Stimulated activated CD4-positive, alpha-beta T cell treated with anti-CD3 and anti-CD28 coated beads, Interleukin-12 subunit alpha, Interleukin-12 subunit beta, amount 100 ng/mL, for 4 hours (primary cell): ENCODE measurements at places on chromosomes 6 and 20.
A peak's percentile ranks its signal among the peaks of the same experiment; 100 is the strongest.

DNA sequence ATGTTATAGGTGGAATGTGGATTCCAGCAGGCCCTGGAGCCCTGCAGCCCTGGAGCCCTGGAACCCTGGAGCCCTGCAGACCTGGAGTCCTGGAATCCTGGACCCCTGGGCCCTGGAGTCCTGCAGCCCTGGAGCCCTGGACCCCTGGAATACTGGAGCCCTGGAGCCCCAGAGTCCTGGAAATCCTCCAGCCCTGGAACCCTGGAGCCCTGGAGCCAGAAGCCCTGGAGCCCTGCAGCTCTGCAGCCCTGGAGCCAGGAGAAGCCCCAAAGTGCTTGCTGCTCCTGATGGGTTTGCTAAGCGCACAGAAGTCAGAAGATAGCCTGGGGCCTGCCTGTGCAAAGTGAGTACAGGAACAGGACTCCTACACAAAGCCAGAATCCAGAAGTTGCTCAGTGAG lies 223.1 kb upstream of the PDE10A start:
- no peak for DNase-seq

GRCh38 chr6:51684603-51685002 lies 402.8 kb downstream of the PKHD1 start:
- no peak for DNase-seq

- DNase-seq, result no peak
Measured at GRCh38 chr6:160926281-160927276, 65.0 kb upstream of the MAP3K4 start.

DNA sequence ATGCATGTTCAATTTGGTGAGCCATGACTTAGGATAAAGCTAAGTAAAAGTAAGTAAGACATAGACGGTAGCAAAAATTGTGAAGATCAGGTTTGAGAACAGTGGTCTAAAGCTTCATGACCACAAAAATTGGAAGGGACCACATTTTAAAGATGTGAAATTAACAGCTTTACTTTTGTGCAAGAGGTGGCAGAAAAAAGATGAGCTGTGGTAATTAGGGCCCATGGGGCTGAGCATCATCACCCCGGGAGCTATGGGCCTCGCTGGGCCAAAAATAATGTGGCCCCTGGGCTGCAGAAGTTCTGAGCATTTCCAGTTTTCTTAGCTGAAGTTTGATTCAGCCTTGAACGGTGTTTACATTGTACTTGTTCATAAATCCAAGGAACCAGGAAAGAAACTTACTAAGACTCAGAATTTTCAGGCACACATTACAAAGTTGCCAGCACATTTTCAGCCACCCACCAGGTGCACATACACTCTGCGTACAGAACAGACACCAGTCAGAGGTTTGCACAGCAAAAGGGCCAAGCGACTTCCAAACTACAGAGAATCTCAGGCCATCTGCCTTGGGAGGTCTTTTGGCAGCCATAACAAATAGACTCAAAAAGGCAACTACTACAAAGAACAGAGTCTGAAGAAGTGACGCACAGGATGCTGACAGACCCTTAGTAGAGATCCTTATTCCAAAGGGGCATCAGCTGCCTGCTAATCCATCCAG lies 57.7 kb downstream of the CSE1L start:
- no peak for DNase-seq

DNA sequence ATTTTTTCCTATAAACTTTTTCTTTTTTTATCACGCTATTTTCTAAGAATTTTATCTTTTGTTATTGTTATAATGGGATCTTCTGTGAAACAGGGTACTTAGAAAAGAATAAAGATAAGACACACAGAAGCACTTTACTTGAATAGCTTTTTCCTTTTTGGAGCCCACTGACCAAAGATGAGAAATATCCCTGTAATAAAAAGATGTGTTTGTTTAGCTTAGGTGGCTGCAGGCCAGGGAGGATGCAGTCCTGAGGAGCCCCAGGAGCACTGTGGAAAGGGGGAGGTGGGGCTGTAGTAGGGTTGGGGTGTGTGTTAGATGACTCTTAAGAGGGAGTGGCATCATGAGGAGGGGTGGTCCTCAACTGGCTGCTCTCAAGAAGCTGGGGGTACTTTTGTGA lies 128.6 kb downstream of the ARID1B start:
- DNase-seq, result no peak

GRCh38 chr6:45724511-45724910 lies 291.1 kb downstream of the CLIC5 start:
- DNase-seq, result no peak

DNA sequence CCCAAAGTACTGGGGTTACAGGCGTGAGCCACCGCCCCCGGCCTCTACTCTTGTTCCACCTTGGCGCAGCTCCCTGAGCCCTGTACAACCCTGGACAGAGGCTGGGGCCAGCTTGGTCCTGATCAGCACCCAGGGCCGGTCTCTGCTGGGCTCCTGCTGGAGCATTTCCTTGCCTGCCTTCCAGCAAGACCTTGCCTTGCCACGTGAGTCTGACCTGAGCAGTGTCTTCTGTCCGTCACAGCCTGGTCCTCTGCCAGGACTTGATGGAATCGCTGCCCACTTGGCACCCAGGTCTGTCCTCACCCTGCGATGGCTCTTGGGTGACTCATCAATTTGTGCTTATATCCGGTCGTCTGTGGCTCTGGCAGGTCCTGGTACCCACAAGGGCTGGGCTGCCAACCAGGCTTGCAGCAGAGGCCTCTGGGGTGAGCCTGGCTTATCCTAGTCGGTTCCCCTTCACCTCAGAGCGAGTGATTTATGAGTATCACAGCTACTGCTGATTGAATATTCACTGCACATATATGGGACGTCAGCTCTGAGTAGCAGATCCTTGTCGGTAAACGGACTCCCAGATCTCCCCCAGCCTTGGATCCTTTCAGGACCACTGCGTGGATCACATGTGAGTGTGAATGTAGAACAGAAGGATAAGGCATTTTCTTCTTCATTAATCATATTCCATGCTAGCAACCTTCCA lies 10.1 kb upstream of the SULF2 start:
- DNase-seq, result no peak

- no peak for DNase-seq
Measured at GRCh38 chr6:50847890-50848594, 29.4 kb downstream of the TFAP2B start.

- no peak for DNase-seq
Measured at GRCh38 chr6:118206221-118206620, 299.2 kb downstream of the SLC35F1 start.

DNA sequence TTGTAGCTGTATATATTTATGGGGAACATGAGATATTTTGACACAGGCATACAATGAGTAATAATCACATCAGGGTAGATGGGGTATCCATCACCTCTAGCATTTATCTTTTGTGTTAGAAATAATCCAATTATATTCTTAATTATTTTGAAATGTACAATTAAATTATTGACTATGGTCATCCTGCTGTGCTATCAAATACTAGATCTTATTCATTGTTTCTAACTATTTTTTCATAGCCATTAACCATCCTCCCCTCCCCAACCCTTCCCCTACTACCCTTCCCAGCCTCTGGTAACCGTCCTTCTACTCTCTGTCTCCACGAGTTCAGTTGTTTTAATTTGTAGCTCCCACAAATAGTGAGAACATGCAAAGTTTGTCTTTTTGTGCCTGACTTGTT lies 28.5 kb downstream of the NKX2-4 start:
- DNase-seq, result no peak

DNA sequence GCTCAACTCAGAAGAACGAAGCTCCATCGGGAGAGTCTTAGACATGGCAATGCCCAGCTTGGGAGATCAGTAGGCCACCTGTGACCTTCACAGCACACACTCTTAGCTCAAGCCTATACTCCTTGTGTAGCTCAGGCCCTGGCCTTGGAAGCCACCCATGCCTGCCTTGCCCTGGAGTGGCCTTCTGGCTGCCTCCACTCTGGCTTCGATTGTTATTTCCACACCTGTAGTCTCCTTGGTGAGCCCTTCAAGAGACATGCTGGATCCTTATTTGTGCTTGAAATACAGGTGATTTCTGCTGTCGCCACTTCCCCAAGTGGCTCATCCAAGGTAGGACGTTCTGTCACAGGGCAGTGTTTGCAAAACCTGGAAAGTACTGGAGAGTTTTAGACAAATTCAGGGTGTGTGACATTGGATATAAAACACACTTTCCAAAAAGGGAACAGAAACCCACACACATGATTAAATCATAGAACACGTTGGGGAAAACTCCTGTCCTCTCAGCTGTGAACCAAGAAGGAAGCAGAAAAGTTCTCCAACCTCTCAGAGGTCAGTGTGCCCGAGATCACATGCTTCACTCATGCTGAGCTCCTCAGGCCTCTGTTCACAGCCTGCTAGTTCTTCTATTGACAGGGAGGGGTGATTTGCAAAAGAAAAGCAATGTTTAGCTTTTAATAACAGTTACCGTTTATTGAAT lies 391.8 kb downstream of the CDC5L start:
- no peak for DNase-seq

DNA sequence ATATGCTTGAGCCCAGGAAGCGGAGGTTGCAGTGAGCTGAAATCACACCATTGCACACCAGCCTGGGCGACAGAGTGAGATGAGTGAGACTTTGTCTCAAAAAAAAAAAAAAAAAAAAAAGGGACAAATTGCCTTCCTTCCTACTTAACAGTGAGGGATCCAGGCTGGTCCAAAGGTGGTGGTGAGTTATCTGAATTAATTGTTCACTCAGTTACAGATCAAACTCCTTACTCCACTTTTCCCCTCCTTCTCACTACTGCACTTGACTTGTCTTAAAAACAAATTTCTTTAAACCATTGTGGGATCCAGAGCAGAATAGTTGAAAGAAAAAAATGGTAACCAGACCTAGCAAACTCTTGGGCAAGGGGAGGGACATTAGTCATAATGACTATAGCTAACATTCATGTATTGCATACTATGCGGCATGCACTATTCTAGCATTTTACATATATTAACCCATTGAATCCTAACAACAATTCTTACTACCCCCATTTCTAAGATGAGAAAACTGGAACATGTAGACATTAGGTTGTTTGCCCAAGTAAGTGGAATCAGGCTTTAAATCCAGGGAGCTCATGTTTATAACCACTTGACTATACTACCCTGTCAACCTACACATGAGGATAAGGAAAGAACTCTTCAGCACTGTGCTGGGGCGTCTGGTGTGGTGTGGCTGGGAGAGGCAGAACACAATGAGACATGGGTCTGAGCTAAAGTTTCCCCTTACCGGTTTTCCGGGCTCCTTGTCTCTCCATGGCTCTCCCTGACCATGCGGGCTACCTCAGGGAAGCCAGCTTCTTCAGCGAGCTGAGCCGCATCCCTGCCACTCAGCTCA lies 1.5 kb downstream of the GPANK1 start:
- no peak for DNase-seq

- DNase-seq, result no peak
Measured at GRCh38 chr6:45822246-45822812, 193.3 kb downstream of the CLIC5 start.

- peak; percentile 56 for DNase-seq
Measured at GRCh38 chr6:143536866-143537691, 25.6 kb upstream of the FUCA2 start.

DNA sequence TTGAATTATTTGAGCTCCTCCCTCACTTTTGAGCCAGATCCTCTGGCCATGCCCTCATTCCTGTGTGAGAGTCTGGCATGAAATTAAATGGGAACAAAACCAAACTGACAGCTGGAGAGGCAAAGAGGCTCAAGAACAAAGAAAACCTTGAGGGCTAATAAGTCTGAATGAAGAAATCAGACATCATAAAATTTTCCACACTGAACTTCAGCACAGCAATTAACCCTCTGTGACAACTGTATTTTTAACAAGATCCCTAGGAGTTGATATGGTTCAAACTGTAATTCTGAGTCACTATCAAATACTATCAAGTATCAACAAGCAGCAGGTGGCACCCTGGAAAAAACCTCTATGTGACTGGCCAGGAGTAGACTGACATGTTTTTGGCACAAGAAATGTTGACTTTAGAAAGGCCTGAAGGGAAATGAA lies 109.4 kb upstream of the EMILIN3 start:
- DNase-seq, result no peak

GRCh38 chr6:3326184-3326971 lies 67.6 kb downstream of the PSMG4 start:
- DNase-seq, result no peak

DNA sequence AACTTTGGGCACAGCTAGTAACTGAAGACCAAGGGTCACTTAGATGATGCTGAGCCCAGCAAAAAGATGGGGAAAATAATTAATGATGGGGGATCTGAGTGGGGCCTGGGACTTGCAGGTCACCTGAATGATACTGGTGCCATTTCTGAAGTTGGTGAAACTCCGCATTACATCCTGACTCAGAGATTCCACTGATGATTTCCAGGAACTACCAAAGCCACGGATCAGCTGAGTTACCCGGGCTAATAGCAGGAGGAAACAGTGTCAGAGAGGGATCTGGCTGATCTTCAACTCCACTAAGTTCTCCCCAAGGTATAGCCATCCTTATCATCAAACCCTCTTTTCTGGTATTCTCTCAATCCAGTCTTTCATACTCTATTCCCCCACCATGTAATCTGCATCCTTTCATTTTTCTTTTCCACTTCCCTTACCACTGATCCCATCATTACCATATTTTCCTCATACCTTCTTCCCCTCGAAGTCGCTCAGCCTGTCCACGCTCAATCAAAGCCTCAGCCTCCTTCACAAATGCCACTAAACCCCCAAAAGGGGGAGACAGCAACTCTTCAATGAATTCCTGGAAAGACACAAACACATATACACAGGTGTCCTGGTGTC lies 20.2 kb downstream of the VPS52 start:
- no peak for DNase-seq

- no peak for DNase-seq
Measured at GRCh38 chr20:60053125-60053817, 95.0 kb downstream of the CDH26 start.

DNA sequence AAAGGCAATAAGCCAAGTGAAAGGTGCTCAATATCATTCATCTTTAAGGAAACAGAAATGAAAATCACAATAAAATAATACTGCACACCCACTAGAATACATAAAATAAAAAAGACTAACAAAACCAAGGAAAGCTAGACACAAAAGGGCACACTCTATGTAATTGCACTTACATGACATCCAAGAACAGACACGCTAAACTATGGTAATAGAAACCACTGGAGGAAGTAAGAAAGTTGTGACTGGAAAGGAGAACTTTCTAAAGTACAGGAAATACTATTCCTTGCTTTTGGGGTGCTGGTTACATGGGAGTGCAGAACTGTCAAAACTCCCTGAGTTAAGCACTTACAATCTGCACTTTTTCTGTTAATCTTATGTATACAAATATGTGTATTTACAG lies 253.7 kb upstream of the RUNX2 start:
- no peak for DNase-seq

GRCh38 chr20:43751167-43752050 lies 24.6 kb upstream of the GTSF1L start:
- peak; percentile 46 for DNase-seq
